ENCODE measurements at places on chromosomes 16 and 17. TPM values are rescaled to one million over a fixed set of nuclear protein-coding genes. Genes with fewer than 3 reads are reported as not detected.

PLEKHH3 gene
- total RNA-seq, result 66.3 TPM

EPX gene
- not detected for total RNA-seq

FOXF1 gene
- 2.4 TPM for total RNA-seq

DNA sequence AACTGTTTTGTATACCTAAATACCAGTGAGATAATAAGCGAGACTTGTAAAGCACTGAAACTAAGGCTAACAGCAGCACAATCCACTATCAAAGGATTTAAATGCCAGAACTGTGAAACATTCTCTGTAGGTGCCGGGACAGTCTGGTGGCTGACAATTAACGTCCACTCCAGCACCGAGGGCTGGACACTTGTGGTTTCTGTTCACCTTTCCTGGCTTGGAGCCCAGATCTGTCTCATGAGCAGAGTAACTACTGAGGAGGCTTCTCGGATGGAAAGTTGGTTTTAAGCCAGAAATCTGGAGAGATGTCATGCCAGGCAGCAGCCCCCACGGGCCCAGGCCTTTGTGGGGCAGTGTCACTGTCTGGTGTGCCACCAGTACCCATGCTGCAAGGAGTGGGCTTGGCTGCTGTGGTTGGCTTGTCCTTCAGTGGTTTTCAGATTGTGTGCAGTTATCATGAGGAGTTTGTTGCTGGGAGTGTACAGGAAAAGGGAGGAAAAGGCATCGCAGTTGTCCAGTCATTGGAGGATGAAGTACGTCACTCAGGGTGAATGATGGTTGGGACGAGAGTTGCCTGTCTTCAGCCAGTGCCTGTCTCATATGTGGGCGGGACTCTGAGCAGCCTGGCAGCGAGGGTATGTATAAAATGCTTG, 35.5 kb downstream of the UBN1 start:
- peaks cover 49% of the 10 kb centered on the region for H3K36me3 ChIP-seq
- peak overlapping the region; percentile 45 for H3K27ac ChIP-seq
- H3K27me3 ChIP-seq, result no peaks in the 10 kb centered on the region

GRCh38 chr16:5321930-5322329, 224.3 kb upstream of the EEF2KMT start:
- no peak overlapping the region for H3K4me3 ChIP-seq
- DNase-seq, result no peak
- H3K4me1 ChIP-seq, result no peaks in the 10 kb centered on the region
- H3K27ac ChIP-seq, result no peak overlapping the region
- H3K36me3 ChIP-seq, result no peaks in the 10 kb centered on the region

DNA sequence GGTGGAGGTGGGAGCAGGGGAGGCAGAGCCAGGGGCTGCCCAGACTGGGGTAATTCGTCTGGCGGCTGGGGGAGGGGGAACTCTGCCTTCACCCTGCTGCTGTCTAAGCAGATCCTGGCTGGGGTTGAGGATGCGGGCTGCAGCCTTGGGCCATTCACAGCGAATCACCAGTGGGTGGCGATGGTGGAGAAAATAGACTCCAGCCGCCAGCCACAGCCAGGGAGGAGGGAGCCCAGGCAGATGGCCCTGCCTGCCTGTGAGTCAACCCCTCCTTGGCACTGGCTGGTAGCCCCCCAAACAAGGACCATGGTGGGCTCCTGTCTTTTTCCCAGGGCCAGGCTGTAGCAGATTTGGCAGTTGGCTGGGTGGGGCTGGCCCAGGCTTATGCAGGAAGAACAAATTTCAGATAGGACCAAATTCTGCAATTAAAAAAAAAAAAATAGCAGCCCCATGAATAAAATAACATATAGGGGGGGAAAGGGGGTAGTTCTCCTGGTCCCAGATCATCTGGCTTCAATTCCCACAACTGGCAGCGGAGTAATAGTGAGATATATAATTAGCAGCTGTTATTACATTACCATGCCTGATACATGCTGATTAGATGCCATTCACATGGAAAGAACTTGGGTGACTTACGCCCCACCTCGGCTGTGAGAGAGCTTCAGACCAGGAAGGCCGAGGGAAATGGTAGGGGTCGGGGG, 41.5 kb upstream of the CDH5 start:
- no peak overlapping the region for H3K4me3 ChIP-seq
- H3K36me3 ChIP-seq, result no peaks in the 10 kb centered on the region
- peaks cover 15% of the 10 kb centered on the region for H3K27me3 ChIP-seq
- H3K4me1 ChIP-seq, result peaks cover 6% of the 10 kb centered on the region

GRCh38 chr16:13377143-13377542, 475.7 kb downstream of the SHISA9 start:
- no peaks in the 10 kb centered on the region for H3K4me1 ChIP-seq
- H3K27me3 ChIP-seq, result no peaks in the 10 kb centered on the region
- H3K4me3 ChIP-seq, result no peak overlapping the region
- no peaks in the 10 kb centered on the region for H3K36me3 ChIP-seq

DNA sequence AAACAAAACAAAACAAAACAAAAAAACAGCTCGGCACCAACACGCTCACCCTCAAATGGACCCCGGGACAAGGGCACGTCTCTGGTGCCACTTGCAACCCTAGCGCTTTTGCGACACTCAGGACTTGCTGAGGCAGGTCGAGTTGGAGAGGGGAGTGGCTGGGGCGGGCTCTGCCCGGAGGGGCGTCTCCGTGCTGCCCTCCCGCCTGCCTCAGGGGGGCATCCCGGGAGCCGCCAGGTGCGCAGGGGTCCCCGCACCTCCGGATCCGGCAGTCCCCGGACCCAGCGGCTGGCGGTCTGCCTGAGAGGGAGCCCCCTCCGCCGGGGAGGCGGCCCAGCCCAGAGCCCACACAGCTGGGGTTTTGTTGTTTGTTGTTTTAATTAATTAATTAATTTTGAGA, at the start of gene SLC52A1:
Gene SLC52A1 (minus strand): TSS at position 112 of the 400 bp plus-strand sequence. CDS start 820 bp downstream, outside the sequence.
- DNase-seq, result no peak
- no peaks in the 10 kb centered on the region for H3K27me3 ChIP-seq
- peaks cover 3% of the 10 kb centered on the region for H3K4me1 ChIP-seq
- H3K36me3 ChIP-seq, result no peaks in the 10 kb centered on the region
- no peak within 1 kb of the TSS for H3K4me3 ChIP-seq

GRCh38 chr16:49023050-49023449, 258.6 kb downstream of the CBLN1 start:
- H3K27me3 ChIP-seq, result peaks cover 11% of the 10 kb centered on the region
- no peaks in the 10 kb centered on the region for H3K36me3 ChIP-seq
- H3K27ac ChIP-seq, result no peak overlapping the region
- peak; percentile 36 for DNase-seq

DNA sequence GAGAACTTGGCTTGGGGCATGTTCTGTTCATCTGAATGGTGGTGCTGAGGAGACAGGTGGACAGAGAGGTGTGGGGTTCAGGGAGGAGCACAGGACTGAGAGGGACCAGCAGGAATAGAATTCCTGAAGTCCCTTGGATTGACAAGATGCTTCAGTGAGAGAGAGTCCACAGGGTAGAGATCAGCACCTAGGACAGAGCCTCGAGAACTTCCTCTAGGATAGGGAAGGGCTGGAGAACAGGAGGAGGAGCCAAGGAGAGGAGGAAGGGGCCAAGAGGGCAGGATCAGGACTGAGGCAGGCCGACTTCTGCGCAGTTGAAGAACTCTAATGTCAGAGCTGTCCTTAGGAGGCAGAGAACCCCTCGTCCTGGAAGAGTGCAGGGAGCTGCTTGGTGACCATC, 138.4 kb downstream of the PRKCB start:
- H3K27ac ChIP-seq, result no peak overlapping the region
- H3K27me3 ChIP-seq, result peaks cover 30% of the 10 kb centered on the region
- no peak for DNase-seq
- H3K4me3 ChIP-seq, result no peak overlapping the region

GRCh38 chr16:66199189-66199588, 167.3 kb upstream of the CDH5 start:
- no peak overlapping the region for H3K27ac ChIP-seq
- no peak overlapping the region for H3K4me3 ChIP-seq
- peaks cover 23% of the 10 kb centered on the region for H3K27me3 ChIP-seq
- no peak for DNase-seq
- H3K36me3 ChIP-seq, result no peaks in the 10 kb centered on the region

- no peaks in the 10 kb centered on the region for H3K36me3 ChIP-seq
- peak overlapping the region; percentile 42 for H3K4me3 ChIP-seq
- peaks cover 62% of the 10 kb centered on the region for H3K4me1 ChIP-seq
- H3K27ac ChIP-seq, result peak overlapping the region; percentile 63
- H3K27me3 ChIP-seq, result no peaks in the 10 kb centered on the region
Observed at GRCh38 chr16:11202260-11203091, 53.5 kb downstream of the SOCS1 start.

- H3K27me3 ChIP-seq, result no peaks in the 10 kb centered on the region
- no peaks in the 10 kb centered on the region for H3K36me3 ChIP-seq
- no peak overlapping the region for H3K27ac ChIP-seq
- no peak for DNase-seq
Observed at GRCh38 chr17:55332296-55333041, 67.7 kb downstream of the HLF start.

GRCh38 chr17:278055-278675, 74.4 kb downstream of the RPH3AL start:
- no peaks in the 10 kb centered on the region for H3K36me3 ChIP-seq
- DNase-seq, result no peak
- H3K27ac ChIP-seq, result no peak overlapping the region
- H3K27me3 ChIP-seq, result no peaks in the 10 kb centered on the region
- H3K4me1 ChIP-seq, result no peaks in the 10 kb centered on the region

DNA sequence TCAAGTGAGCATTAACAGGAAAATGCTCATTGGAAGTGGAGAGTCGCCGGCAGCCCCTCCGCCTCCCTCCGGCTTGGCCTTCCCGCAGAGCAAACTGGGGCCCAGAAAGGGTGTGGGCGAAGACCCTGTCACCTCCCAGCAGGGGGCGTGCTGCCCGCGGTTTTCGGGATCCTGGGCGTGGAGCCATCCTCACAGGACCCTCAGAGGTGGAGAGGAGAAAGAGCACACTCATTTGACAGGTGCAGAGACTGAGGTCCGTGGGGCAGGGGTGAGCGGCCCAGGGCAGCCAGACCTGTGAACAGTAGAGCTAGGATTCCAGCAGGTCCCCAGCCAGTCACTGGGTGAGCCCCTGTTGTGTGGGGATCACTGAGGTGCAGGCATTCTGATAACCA, 1002.9 kb downstream of the KCNJ18 start:
- H3K27me3 ChIP-seq, result no peaks in the 10 kb centered on the region
- no peaks in the 10 kb centered on the region for H3K36me3 ChIP-seq
- DNase-seq, result no peak
- H3K4me3 ChIP-seq, result no peak overlapping the region

DNA sequence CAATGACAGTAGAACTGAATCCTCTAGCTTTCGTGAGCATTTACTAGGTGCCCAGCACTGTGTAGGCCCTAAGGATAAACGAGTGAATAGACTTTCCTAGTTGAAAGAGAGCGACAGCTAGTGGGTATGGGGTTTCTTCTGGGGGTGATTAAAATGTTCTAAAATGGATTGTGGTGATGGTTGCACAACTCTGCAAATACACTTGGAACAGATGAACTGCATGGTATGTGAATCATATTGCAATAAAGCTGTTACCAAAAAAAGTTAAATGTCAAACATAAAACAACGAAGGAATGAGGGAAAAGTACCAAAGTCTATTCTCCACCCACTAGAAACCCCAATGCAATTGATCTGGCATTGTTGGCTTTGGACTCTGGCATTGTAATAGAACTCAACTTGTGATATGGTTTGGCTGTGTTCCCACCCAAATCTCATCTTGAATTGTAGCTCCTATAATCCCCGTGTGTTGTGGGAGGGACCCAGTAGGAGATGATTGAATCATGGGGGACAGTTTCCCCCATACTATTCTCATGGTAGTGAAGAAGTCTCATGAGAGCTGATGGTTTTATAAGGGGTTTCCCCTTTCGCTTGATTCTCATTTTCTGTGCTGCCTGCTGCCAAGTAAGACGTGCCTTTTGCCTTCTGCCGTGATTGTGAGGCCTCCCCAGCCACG, 70.5 kb downstream of the MARF1 start:
- no peak overlapping the region for H3K4me3 ChIP-seq
- no peaks in the 10 kb centered on the region for H3K27me3 ChIP-seq
- H3K36me3 ChIP-seq, result no peaks in the 10 kb centered on the region
- no peak for DNase-seq

- DNase-seq, result no peak
- H3K36me3 ChIP-seq, result no peaks in the 10 kb centered on the region
- H3K27ac ChIP-seq, result no peak overlapping the region
Observed at GRCh38 chr17:43027091-43028032, 2.3 kb downstream of the RND2 start.

DNA sequence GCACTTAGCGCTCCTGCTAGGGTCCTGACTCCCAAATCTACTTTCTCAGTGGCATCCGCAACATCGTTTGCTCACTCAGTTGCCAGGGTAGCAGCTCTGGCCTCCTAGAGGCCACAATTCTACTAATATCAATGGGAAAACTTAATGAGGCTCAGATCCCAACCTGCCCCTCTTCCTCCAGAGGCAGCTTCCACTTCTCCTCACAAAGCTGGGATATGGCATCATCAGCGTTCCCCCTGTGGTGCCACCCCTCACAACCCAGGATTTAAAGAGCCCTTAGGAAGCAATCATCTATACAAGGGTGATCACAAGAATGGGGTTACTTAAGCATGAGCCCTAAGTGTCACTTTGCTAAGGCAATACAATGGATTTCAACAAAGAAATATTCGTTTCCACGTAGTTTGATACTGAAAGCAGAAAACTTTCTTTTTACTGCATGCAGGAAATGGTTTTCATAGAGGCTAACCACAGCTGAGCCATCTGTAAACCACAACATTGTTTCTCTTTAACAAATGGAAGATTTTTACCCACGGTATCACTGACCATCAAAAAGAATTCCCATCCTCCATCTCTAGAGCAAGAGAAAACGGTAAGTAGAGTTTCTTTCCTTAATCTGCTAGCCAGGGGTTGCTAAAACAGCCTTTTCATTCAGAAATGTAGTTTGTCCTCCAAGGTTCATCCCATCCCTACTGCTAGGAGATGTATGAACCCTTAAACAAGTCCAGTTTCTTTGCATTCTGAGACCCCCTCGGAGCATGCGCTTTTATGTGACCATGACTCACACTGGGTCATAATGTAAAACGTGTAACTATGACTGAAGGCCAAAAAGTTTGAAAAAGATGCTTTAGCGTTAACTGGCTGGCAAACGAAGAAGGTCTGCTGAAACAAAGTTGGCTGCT, 68.3 kb upstream of the BCAR1 start:
- H3K36me3 ChIP-seq, result no peaks in the 10 kb centered on the region
- no peak overlapping the region for H3K4me3 ChIP-seq
- no peaks in the 10 kb centered on the region for H3K27me3 ChIP-seq
- DNase-seq, result no peak

DNA sequence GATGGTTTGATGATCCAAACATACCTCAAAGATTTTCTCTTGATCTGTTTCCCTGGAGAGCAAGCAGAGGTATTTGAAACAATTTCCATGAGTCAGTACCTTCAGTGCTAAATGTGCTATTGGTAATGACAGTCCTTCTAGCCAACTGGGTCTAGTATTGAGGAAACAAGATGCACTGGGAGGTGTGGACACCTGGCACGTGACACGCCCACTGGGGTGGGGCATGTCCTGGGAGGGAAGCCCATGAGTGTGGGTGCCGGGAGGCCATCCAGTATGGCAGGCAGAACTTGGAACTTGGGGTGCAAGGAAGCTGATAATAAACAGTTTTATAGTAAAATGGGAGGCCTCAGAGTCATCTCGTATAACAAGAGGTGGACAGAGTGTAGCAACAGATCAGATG, 17.9 kb upstream of the AKAP1 start:
- no peaks in the 10 kb centered on the region for H3K27me3 ChIP-seq
- peaks cover 23% of the 10 kb centered on the region for H3K4me1 ChIP-seq
- no peaks in the 10 kb centered on the region for H3K36me3 ChIP-seq
- H3K4me3 ChIP-seq, result no peak overlapping the region

GRCh38 chr16:54407596-54407995, 121.0 kb upstream of the IRX3 start:
- H3K36me3 ChIP-seq, result no peaks in the 10 kb centered on the region
- no peak overlapping the region for H3K4me3 ChIP-seq
- DNase-seq, result no peak
- H3K27me3 ChIP-seq, result peaks cover 2% of the 10 kb centered on the region

Measured in HCT116 (cell line).